ENCODE measurements at places on chromosomes 1 and 21. TPM values are rescaled to one million over a fixed set of nuclear protein-coding genes. Genes with fewer than 3 reads are reported as not detected.

DNA sequence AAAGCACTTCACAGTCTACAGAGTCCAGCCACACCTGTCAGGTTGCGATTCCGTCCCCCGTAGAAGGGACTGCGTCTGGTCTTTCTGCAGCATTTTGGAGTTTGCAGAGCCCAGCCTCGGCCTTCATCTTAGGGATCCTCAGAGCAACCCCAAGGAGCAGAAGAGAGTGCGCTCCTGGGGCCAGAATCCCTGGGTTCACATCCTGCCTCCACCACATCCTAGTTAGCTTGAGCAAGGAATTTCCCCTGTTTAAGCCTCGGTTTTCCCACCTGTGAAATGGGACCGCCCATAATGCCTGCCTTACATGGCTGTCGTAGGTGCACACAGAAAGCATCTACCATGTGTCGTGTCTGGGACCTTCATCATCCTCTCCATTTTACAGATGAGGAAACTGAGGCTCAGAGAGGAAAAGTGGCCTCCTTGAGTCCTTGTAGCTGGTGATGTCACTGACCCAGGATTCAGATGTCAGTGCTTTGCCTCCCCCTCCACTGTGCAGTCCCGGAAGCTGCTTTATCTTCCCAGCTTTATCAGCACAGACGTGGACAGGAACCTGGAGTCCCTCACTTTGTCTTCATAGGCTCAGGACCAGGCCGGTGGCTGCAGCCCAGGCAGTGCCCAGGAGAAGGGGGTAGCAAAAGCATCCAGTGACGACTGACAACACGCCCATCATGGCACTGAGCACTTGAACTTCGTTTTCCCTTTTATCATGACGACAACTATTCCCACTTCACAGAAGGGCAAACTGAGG is 438.5 kb downstream of the MATN1 start:
- no peak for DNase-seq

DNA sequence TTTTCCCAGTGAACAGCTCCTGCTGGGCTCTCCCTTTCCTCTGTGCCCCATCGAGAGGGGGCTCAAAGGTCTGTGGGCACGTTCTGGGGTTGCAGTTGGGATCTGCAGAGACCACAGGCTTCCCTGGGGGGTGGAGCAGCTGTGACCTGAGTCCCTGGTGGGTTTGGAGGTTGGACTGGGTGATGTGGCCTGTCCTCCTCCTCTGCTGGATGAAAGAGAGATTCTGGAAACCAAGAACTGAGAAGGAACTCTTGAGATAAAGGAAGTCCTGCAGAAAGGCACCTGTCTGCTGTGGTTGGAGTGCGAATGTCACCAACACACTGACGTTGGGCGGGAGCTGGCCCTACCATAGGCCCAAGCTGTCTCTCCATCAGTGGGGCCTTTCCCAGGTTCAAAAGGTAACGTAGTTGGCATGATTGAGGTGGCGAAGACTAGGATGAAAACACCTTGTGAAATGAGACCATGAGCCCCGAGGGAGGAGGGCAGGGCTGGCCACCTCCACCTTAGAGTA is 35.8 kb upstream of the ETV3 start:
- no peak for DNase-seq

Gene MYBPH
- 0.41 TPM for polyA plus RNA-seq

DNA sequence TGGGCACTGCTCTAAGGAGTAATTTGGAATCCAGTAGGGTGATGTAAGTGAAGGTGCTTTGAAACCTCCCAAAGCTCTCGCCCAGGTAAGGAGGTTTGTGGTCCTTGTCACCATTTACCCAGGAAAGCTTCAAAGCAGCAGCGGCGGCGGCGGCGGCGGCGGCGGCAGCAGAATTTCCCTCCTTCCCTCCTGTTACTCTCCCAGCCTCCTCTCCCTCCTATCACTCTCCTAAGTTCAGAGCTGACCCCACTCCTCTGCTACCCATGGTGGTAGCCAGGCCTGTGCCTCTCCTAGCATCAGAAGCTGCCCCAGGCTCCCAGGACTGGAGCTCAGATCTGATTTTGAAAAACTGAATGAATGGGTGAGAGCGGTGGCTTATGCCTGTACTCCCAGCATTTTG is 60.7 kb downstream of the ACBD3 start:
- no peak for DNase-seq

DNA sequence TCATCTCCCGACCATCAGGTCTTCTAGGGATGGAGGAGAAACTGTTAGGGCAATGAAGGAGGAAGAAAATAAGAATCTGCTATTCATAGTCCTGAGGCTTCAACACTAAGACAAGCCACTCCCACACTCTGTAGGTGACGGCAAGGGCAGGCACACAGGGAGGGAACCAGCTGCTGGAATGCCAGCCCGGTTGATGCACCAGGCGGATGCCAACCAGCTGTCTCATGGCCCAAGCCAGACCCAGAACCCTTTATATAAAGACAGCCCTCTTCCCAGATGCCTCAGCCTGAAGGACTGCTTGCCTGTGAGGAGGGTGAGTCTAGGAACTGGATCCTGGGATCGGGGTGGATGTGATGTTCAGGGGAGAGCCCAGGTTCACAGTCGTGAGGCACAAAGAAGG is at the start of gene KPRP:
TSS of gene KPRP (plus strand) at position 279 of the 400 bp plus-strand sequence. CDS start 1,564 bp downstream, outside the sequence.
- no peak for DNase-seq

DNA sequence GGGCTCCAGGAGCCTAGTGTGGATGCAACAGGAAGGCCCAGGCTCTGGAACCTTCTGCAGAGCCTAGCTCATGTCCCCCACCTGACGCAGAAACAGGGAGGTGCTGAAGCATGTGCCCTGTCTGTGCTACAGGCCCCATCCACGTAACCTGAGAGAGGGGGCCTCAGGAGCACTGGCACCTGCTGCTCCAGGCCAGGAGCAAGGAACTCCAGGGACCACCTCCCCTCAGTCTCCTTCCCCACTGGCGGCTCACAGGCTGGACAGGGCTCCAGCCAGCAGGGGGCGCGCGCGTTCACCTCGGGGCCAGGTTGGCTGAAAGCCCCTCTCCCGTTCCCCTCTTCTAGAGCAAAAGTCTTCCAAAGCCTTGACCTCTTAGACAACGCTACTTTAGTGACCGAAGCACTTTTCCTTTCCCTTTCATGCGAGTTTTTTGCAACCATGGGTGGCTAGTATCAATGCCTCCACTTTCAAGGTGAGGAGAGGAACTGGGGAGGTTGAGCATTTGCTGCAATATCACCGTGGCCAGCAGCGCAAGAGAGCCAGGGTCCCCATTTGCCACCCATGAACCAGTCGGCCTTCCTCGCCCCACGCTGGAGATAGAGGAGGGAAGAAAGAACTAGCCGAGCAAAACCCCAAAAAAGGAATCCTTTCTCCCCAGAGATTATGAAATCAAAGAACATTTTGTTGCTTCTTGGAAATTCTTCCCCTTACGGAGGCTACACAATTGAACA is 52.4 kb upstream of the GPR157 start:
- DNase-seq, result no peak

- DNase-seq, result no peak
Observed at GRCh38 chr21:16514316-16514715, 784.5 kb downstream of the USP25 start.

- DNase-seq, result no peak
Observed at GRCh38 chr21:45839274-45839673, 142.3 kb upstream of the COL6A1 start.

- DNase-seq, result peak; percentile 88
Observed at GRCh38 chr1:230849451-230850224, 18.7 kb downstream of the C1orf198 start.

Gene IFI44L
- 3.0 TPM for polyA plus RNA-seq

DNA sequence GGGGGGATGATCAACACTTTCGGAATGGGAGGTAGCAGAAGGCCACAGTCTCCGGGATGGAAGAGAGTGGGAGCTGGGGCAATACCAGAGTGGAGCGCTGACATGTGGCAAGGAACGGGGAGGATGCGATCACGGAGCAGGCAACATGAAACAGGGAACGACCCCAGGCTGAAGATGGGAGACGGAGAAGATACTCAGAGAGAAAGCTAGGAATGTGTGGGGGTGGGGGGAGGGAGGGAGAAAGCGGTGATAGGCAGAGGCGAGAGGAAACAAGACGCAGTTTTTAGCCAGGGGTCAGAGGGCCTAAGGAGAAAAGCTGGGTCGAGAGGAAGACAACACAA is 577 bp downstream of the RAB3GAP2 start:
- DNase-seq, result no peak

Gene PLA2G2D
- 0.10 TPM for polyA plus RNA-seq

- no peak for DNase-seq
Observed at GRCh38 chr1:157499521-157499920, 52.8 kb downstream of the FCRL5 start.

GRCh38 chr1:6601049-6601922 is 1.4 kb downstream of the KLHL21 start:
- DNase-seq, result peak; percentile 54

DNA sequence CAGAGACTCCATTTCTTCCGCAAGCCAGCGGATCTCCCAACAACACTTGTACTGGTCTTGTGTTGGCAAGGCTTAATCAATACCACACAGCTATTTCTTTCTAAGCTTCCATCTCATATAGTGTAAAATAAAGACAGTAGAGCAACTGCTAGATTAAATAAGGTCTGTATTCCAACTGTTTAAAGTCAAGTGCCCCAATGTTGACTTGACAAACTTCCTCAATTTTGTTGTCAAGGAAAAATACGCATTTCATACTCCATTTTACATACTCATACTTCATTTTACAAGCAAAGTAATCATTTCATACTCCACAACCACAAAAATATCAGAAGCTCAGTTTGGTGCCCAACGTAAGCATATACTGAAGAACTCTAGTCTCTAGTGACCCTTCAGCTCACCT is 143.0 kb downstream of the RERE start:
- no peak for DNase-seq

DNA sequence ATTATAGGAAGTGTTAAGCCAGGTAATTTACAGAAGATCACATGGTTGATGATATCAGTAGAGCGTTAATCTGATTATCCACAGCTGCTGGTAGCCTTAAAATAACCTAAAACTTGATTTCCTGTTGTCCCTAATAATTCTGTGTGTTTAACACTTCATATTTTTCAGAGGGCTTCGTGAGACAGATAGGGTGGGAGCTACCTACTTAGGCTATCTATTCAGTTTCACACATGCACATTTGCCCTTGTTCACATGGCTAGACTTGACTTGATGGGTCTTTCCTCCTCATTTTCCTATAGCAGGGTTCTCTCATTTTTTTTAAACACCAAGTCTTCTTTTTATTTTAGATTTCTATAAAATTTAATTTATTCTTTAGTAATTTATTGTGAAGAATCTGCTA is 11.0 kb downstream of the BACH1 start:
- no peak for DNase-seq

DNA sequence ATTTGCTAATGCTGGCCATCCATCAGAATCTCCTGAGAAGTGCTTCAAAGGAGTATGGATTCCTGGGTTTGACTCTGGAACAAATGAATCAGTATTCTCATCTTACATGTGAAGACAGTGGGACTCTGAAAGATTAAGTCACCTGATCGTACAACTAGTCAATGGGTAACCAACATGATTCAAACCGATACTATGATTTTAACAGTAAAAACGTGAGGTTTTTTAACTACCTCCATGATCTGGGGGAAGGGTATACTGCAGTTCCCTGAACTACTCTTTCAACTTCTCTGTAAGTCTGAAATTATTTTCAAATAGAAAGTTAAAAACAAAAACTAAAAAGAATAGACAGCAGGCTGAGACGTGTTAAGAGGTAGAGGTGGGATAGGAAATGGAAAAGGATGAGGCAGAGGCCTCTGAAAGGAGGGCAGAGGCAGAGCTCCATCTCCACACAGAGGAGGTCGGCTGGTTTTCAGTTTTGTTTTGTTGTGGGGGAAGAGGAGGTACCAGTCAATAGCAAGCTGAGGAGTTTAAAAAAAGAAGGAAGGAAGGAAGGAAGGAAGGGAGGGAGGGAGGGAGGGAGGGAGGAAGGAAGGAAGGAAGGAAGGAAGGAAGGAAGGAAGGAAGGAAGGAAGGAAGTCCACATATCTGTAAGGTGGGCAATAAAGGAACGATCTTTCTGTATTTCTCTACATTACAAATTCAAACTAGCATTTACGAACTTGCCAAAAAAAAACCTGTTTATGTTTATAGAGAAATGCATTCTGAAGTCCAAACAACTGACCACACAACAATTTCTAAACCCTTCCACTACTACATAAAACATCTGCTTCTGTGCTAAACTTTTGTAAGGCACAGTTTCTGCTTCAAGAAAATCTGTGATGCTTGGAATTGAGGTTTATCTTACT is 213.1 kb downstream of the RERE start:
- no peak for DNase-seq

DNA sequence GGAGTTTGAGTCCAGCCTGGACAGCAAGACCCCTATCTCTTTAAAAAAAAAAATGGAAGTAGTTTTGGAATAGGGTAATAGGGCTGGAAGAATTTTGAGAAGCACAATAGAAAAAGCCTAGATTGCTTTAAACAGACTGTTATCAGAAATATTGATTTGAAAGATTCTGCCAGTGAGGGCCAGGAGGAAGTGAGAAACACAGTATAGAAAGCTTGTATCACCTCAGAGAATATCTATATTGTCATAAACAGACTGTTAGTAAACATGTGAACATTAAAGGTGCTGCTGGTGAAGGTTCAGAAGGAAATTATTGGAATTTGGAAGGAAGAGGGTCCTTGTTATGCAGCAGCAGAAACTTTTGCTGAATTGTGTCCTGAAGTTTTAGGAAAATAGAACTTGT is 24.8 kb upstream of the PSEN2 start:
- no peak for DNase-seq

GRCh38 chr21:44883250-44883649 is 9.8 kb upstream of the PTTG1IP start:
- no peak for DNase-seq

GRCh38 chr21:39444421-39445180 is 977 bp downstream of the LCA5L start:
- no peak for DNase-seq

- DNase-seq, result no peak
Observed at GRCh38 chr1:243271996-243272395, 16.2 kb downstream of the SDCCAG8 start.

DNA sequence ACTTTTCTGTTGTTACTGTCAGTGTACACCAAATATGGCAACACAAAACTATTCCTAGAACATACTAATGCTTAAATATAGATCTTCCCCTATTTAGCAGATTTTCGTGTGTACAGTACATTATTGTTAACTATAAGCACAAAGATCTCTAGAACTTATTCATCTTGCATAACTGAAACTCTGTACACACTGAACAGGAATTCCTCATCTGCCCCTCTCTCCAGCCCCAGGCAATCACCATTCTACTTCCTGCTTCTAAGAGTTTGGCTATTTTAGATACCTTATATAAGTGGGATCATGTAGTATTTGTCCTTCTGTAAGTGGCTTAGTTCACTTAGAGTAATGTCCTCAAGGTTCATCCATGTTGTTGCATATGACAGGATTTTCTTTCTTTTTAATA is 4.5 kb upstream of the RGL1 start:
- no peak for DNase-seq

All from right lung (tissue), 10 donors.